ENCODE measurements at places on chromosomes 5 and 9. TPM values are rescaled to one million over a fixed set of nuclear protein-coding genes. Genes with fewer than 3 reads are reported as not detected.

CDC42SE2 gene
- total RNA-seq, result 27.4 TPM

SPINK6 gene
- total RNA-seq, result not detected

MLANA gene
- not detected for total RNA-seq

GRCh38 chr9:105647595-105648349 is 14.5 kb upstream of the TAL2 start:
- no peak overlapping the region for H3K27ac ChIP-seq
- no peaks in the 10 kb centered on the region for H3K36me3 ChIP-seq

DNA sequence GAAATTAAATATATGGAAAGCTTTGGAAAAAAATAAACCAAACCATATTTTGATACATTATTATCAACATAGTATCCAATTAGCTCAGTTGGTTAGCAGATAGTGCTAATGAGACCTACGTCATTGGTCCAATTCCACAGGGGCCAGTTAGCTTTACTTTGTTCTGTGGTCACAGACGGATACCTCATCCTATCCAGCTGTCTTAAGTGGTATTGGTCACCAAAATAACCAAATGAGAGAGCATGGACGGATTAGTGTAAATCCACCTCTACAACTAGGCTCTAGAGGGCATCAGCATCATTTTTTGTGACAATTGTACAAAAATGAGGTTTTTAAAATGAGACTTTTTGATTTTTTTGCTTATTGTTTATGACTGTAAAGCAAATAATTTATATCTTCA is 364.2 kb downstream of the KIAA0825 start:
- H3K4me1 ChIP-seq, result no peaks in the 10 kb centered on the region
- no peak overlapping the region for H3K27ac ChIP-seq
- H3K4me3 ChIP-seq, result no peak overlapping the region
- DNase-seq, result no peak
- no peaks in the 10 kb centered on the region for H3K27me3 ChIP-seq
- no peaks in the 10 kb centered on the region for H3K36me3 ChIP-seq

- no peak overlapping the region for H3K27ac ChIP-seq
- no peak overlapping the region for H3K4me3 ChIP-seq
- no peaks in the 10 kb centered on the region for H3K27me3 ChIP-seq
These were observed 62.1 kb downstream of the GAS1 start for GRCh38 chr9:86885232-86885631.

- H3K27me3 ChIP-seq, result peaks cover 17% of the 10 kb centered on the region
- H3K36me3 ChIP-seq, result no peaks in the 10 kb centered on the region
- peak; percentile 68 for DNase-seq
- H3K27ac ChIP-seq, result no peak overlapping the region
- peaks cover 9% of the 10 kb centered on the region for H3K4me1 ChIP-seq
These were observed 297.0 kb upstream of the ACTBL2 start for GRCh38 chr5:57779383-57780223.

DNA sequence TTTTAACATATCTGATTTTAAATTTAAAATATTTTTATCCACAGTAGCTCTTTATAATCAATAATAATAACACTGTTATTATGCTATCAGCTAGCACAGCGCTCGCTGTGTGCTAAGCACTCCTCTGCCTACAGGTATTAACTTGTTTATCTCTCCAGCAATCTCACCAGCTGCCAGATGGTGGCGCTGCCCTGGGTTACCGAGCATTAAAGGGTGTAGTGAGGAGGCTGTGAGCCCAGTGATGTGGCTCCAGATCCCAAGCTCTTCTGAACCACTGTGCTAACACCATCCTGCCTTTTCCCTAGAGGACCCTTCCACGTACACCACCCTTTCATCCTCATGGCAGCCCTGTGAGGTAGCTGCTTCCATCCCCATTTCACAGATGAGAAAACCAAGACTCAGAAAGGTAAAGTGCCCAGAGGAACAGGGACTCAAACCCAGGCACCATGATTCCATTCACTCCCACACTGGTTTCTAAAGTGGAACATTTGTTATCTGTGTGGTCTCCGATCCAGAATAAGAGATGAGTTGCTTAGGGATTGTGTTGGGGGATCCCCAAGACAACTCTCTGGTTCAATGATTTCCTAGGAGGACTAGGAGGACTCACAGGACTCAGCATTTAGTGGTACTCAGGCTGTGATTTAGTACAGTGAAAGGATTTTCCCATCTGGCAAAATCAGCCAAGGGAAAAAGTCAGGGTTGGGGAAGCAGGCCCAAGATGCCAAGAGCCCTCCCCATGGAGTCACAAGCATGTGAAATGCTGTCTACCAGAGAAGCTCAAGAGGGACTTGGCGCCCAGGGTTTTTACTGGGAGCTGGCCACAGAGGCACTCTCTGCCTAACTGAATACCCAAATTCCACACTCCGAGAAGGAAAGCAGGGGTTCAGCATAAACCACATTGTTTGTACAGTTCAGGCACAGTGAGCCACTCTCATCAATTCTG is 7.0 kb downstream of the IGFBPL1 start:
- peaks cover 36% of the 10 kb centered on the region for H3K27me3 ChIP-seq
- H3K4me1 ChIP-seq, result no peaks in the 10 kb centered on the region
- DNase-seq, result peak; percentile 95
- H3K27ac ChIP-seq, result no peak overlapping the region
- H3K36me3 ChIP-seq, result peaks cover 5% of the 10 kb centered on the region

Data from endodermal cell (in vitro differentiated cells).